Naive thymus-derived CD4-positive, alpha-beta T cell (primary cell): ENCODE measurements at places on chromosomes 7 and 10. TPM values are rescaled to one million over a fixed set of nuclear protein-coding genes. Genes with fewer than 3 reads are reported as not detected.
A peak's percentile ranks its signal among the peaks of the same experiment; 100 is the strongest.

Gene OR9A2
- not detected for polyA plus RNA-seq

Gene MLXIPL
- polyA plus RNA-seq = not detected

Gene SLC16A9
- not detected for polyA plus RNA-seq

Gene MYO3A
- not detected for polyA plus RNA-seq

Gene C10orf143
- polyA plus RNA-seq = 25.2 TPM

DNA sequence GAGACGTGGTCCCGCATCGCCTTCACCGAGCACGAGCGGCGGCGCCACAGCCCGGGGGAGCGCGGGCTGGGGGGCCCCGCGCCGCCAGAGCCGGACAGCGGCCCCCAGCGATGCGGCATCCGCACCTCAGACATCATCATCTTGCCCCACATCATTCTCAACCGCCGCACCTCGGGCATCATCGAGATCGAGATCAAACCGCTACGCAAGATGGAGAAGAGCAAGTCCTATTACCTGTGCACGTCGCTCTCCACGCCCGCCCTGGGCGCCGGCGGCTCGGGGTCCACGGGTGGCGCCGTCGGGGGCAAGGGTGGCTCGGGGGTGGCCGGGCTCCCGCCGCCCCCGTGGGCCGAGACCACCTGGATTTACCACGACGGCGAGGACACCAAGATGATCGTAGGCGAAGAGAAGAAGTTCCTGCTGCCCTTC, 737 bp downstream of the CNNM2 start:
- peak overlapping the region; percentile 98 for H3K4me3 ChIP-seq
- peak; percentile 24 for DNase-seq
- no peaks in the 10 kb centered on the region for H3K27me3 ChIP-seq

- H3K27me3 ChIP-seq = no peaks in the 10 kb centered on the region
- no peak overlapping the region for H3K27ac ChIP-seq
- H3K36me3 ChIP-seq = no peaks in the 10 kb centered on the region
Observed at GRCh38 chr7:110071192-110071591, 1019.7 kb upstream of the LRRN3 start.

- no peaks in the 10 kb centered on the region for H3K36me3 ChIP-seq
- no peaks in the 10 kb centered on the region for H3K27me3 ChIP-seq
- H3K27ac ChIP-seq = no peak overlapping the region
- H3K4me3 ChIP-seq = no peak overlapping the region
Observed at GRCh38 chr10:129745186-129745750, 218.8 kb downstream of the EBF3 start.

DNA sequence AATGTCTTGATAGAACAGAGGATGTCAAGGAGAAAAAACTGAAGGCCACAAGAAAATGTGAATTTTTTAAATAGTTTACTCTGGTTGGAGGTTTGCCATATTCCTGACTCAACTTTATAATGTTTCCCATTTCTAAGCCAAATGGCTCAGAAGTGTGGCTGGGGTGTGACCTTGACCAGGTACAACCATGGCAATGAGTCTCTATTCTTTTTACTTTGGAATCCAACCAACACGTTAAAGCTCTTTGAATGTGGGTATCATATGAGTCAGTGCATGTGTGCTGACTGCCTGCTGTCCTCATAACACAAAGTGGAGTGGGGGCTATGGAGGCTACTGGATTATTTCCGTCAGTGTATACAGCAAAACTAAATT, 33.5 kb upstream of the DLD start:
- no peaks in the 10 kb centered on the region for H3K27me3 ChIP-seq
- H3K36me3 ChIP-seq = no peaks in the 10 kb centered on the region
- DNase-seq = no peak
- no peak overlapping the region for H3K4me3 ChIP-seq
- peak overlapping the region; percentile 19 for H3K27ac ChIP-seq

- no peaks in the 10 kb centered on the region for H3K27me3 ChIP-seq
- no peak overlapping the region for H3K4me3 ChIP-seq
- H3K27ac ChIP-seq = no peak overlapping the region
- DNase-seq = no peak
- no peaks in the 10 kb centered on the region for H3K36me3 ChIP-seq
Observed at GRCh38 chr10:78504181-78504580, 470.5 kb downstream of the RPS24 start.

- no peak for DNase-seq
- H3K27me3 ChIP-seq = no peaks in the 10 kb centered on the region
- no peak overlapping the region for H3K27ac ChIP-seq
Observed at GRCh38 chr7:44671069-44671468, 64.6 kb downstream of the OGDH start.

GRCh38 chr10:127535802-127536515, 13.2 kb upstream of the NPS start:
- no peaks in the 10 kb centered on the region for H3K27me3 ChIP-seq
- no peaks in the 10 kb centered on the region for H3K36me3 ChIP-seq
- no peak overlapping the region for H3K4me3 ChIP-seq
- no peak overlapping the region for H3K27ac ChIP-seq
- DNase-seq = no peak
- no peaks in the 10 kb centered on the region for H3K4me1 ChIP-seq

GRCh38 chr7:122433765-122434164, 129.2 kb upstream of the FEZF1 start:
- no peaks in the 10 kb centered on the region for H3K36me3 ChIP-seq
- H3K4me1 ChIP-seq = no peaks in the 10 kb centered on the region
- DNase-seq = no peak
- no peak overlapping the region for H3K27ac ChIP-seq
- H3K27me3 ChIP-seq = no peaks in the 10 kb centered on the region

- H3K4me1 ChIP-seq = no peaks in the 10 kb centered on the region
- H3K27me3 ChIP-seq = no peaks in the 10 kb centered on the region
Observed at GRCh38 chr10:11424456-11425295, 186.8 kb downstream of the USP6NL start.

DNA sequence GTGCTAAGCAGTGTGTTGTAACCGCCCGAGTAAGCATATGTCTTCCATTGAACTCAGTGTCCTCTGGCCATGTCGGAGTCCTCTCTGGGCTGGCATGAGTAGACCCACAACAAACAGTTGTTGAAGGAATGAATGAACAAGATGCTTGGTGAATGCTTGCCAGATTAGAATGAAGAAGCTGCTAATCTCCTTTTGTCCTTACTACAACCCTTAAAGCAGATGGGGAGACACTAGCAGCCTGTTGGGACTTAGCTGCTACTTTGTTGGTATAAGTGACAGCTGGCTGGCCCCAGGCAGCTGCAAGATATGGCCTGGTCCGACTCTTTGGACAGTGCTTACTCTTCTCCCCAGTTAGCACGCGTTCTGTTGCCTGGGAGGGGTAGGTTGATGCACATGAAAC, 370.1 kb downstream of the RPS24 start:
- no peak overlapping the region for H3K4me3 ChIP-seq
- H3K27ac ChIP-seq = no peak overlapping the region
- DNase-seq = no peak
- H3K36me3 ChIP-seq = no peaks in the 10 kb centered on the region
